Stimulated activated CD4-positive, alpha-beta T cell treated with anti-CD3 and anti-CD28 coated beads, Interleukin-2, amount 100 ng/mL, for 48 hours (primary cell): ENCODE measurements at places on chromosomes 16 and 17.

GRCh38 chr16:80971819-80972218 lies 34.9 kb downstream of the CMC2 start:
- DNase-seq, result no peak

GRCh38 chr17:60315650-60316049 lies 76.3 kb downstream of the USP32 start:
- no peak for DNase-seq

DNA sequence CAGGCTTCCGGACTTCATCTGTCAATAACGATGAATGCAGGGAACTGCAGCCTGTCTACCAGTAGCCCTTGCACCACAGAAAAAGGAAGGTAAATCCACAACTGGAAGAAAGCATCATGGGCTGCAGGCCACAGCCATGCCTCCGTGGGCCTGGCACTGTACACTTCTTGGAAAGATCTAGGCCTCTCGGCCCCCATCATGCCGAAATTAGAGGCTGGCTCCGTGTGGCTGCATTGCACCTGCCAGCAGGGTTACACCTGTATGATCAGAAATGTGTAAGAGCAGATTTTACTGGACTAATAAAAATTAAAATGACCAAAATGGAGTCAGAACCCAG lies 52.2 kb downstream of the SDK2 start:
- DNase-seq, result no peak

DNA sequence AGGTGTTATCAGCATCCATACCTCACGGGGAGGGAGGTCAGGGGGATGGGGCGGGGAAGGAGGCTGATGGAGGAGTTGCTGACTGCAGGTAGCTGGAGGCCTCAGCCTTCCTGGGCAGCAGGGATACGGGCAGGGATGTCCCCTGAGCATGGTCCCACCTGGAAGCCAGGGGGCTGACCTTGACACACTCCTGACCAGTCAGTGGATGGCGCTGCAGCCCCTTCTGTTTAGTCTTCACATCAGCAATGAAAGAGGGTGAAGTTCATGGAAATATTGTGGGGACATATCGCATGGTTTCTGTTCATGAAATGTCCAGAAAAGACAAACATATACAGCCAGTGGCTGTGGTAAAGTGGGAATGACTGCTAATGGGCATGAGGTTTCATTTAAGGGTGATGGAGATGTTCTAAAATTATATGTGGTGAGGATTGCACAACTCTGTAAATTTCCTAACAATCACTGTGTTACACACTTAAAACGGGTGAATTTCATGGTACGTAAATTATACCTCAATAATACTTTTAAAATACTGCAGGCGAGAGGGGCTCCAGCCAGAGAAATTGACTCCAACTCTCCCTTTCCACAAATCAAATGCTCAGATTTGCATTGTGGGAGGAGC lies 489.6 kb downstream of the CDH13 start:
- DNase-seq, result no peak

GRCh38 chr17:75487351-75488070 lies 27.8 kb downstream of the CASKIN2 start:
- peak; percentile 15 for DNase-seq

DNA sequence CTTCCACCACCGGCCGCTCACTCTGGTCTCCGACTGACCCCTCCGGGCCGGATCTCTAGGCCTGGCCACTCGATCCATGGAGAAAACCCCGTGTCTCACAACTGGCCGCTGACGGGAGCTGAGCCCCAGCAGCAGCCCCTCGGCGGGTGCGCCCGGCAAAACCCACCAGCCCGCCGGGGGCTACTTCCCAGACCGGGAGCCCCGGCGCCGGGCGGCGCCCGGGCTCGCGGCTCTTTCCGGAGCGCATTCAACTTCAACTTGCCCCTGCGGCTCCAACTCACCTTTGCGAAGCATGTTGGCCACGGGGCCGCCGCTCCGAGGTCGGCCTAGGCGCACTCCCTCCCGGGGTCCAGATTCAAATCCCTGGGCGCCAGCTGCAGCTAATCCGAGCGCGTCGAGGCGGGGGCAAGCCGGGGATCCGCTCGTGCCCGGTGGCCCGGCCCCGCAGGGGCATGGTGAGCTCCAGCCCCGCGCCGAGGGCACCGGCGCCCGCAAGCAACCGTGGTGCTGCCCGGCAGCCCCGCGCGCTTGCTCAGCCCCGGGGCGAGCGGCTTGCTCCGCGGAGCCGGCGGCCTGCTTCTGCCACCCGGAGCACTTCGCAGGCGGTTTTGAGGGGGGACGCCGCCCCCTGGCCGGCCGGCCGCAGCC lies 438 bp downstream of the RTN4RL1 start:
- no peak for DNase-seq

GRCh38 chr16:29860218-29860617 lies 2.8 kb downstream of the CDIPT start:
- no peak for DNase-seq

GRCh38 chr17:17577373-17577772 lies 14.1 kb downstream of the PEMT start:
- DNase-seq, result no peak

- DNase-seq, result no peak
Observed at GRCh38 chr17:64787921-64788271, 125.8 kb upstream of the SMURF2 start.

- DNase-seq, result no peak
Observed at GRCh38 chr17:74080656-74081582, 122.6 kb upstream of the RPL38 start.

GRCh38 chr16:83926726-83927397 lies 26.2 kb upstream of the OSGIN1 start:
- DNase-seq, result peak; percentile 76

- DNase-seq, result no peak
Observed at GRCh38 chr17:69534235-69534621, 119.7 kb downstream of the MAP2K6 start.

- no peak for DNase-seq
Observed at GRCh38 chr17:71824671-71825070, 296.1 kb upstream of the SOX9 start.

DNA sequence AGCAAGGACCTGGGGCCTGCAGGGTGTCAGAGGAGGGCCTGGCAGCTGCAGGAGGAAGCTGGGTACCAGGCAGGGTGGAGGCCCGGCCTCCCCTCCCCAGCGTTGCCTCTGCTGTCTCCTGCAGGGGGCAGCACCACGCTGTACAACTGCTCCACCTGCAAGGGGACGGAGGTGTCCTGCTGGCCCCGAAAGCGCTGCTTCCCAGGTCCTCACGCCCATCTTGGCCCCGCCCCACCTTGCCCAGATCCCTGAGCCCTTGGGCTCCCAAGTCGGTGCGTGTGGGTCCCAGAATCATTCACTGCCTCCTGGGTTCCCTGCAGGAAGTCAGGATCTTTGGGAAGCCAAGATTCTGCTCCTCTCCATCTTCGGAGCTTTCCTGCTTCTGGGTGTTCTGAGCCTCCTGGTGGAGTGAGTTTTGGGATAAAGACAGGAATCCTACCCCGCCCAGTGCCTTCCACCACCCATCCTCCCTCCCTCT lies 1.2 kb downstream of the TMEM95 start:
- peak; percentile 85 for DNase-seq

DNA sequence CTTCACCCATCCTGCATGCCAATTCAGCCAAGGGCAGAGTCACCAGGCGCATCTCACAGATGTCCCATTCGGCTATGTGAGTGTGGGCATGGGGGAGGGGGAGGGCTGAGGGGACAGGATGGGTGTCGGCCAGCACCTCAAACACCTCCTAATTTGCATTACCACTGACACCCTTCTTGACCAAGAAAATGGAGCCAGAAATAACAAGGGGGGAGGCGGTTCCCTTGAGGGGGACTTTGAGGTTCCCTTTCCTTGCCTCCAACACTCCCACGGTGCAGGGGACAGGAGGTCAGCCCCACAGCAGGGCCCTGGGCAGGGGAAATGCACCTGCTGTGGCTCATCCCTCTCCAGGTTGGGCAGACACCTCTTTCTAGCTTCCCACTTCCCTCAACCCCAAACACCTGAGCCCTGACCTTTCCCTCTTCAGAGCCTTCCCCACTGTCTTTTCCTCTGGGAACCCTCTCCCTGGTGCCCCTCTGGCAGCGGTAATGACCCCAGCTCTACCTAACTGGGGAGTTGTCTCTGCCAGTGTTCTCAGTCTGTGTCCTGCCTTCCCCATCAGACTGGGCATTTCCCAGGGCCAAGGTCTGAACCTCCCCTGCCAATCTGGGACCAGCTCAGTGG lies 18.2 kb upstream of the TBX21 start:
- DNase-seq, result no peak

DNA sequence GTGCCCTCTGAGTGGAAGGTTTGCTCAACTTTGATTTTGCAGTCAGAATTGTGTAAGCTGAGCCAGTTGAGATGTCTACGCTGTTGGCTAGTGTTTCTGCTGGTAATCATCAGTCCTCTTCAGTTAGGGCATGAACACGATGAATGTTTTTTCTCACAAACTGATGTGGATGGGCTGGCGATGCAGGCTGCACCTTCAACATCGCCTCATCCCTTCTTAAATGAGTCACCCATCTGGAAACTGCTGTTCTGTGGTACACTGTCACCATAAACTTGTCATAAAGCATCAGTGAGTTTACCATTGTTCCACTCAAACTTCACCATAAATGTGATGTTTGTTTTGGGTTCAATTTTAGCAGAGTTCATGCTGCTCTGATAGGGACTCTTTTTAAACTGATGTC lies 8.4 kb downstream of the C16orf95 start:
- DNase-seq, result no peak

GRCh38 chr17:17414341-17414805 lies 62.4 kb upstream of the MED9 start:
- DNase-seq, result no peak

DNA sequence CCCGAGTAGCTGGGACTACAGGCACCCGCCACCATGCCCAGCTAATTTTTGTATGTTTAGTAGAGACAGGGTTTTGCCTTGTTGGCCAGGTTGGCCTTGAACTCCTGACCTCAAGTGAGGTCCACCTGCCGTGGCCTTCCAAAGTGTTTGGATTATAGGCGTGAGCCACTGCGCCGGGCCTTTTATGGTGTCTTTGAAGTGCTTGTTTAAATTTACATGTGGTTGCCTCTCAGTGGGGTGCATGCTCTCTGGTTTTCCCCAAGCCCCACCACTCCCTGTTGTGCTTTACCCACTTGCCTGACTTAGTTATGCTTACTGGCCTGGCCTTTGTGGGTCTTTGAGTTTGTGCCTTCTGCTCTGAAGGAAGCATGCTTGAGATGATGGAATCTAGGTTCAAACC lies 132.0 kb downstream of the PRKCB start:
- no peak for DNase-seq

GRCh38 chr16:11407047-11407982 lies 62.1 kb downstream of the RMI2 start:
- peak; percentile 70 for DNase-seq

DNA sequence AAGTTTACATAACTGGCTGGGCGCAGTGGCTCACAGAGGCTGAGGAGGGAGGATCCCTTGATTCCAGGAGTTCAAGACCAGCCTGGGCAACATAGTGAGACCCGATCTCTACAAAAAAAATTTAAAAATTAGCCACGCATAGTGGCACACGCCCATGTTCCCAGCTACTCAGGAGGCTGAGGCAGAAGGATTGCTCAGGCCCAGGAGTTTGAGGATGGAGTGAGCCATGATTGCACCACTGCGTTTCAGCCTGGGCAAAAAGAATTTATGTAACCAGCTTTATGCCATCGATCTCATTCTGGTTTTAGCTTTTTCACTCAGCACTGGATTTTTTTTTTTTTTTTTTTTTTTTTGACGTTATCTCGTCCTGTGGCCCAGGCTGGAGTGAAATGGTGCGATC lies 9.1 kb upstream of the CD300E start:
- DNase-seq, result no peak

DNA sequence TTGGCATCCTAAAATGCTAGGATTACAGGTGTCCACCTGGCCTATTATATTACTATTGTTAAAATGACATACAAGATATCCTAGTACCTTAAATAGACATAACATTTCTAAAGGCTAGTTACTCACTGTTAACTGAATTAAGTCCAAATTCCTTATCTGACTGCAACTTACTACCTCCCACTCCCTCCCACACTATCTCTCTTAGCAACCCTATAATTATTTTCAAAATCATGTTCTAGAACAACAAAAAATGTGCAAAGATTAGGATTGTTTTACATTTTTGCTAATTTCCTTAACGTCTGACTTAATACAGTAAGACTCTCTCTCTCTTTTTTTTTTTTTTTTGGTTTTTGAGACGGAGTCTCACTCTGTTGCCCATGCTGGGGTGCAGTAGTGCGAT lies 2.2 kb upstream of the ATF7IP2 start:
- no peak for DNase-seq

DNA sequence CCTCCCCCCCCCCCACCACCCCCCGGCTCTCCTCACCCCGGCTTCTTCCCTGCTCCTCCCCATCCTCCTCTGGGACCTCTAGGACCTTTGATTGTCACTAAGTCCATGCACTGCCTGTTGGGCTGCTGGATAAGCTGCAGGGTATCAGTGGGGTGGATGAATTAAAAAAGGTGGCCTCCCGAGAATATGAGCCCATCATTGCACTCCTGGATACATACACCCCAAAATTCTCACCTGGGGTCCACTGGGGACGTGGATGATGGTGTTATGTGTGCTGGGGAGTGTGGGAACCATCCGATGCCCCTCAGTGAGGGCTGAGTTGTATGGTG lies 88.8 kb downstream of the IRF8 start:
- DNase-seq, result no peak

DNA sequence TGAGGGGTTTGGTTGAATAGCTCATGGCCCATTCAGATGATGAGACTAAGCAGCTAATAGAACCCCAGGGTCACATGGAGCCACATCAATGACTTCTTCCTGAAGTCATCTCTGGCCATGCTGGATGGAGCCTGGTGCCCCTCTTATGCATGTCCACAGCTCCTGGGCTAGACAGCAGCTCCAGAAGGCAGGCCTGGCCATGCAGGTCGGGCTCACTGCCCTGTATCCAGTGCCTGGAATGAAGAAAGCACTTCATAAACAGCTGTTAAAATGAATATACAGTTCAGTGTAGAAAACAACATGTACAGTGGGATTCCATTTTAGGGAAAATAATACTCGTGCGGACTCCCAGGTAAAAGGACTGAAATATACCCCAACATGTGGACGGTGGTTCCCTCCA lies 73.9 kb downstream of the GNAO1 start:
- no peak for DNase-seq

- DNase-seq, result no peak
Observed at GRCh38 chr16:14310519-14310991, 239.4 kb downstream of the MRTFB start.

- DNase-seq, result no peak
Observed at GRCh38 chr16:58399718-58400633, 7.7 kb downstream of the GINS3 start.

- no peak for DNase-seq
Observed at GRCh38 chr17:72603420-72604242, 482.8 kb downstream of the SOX9 start.

DNA sequence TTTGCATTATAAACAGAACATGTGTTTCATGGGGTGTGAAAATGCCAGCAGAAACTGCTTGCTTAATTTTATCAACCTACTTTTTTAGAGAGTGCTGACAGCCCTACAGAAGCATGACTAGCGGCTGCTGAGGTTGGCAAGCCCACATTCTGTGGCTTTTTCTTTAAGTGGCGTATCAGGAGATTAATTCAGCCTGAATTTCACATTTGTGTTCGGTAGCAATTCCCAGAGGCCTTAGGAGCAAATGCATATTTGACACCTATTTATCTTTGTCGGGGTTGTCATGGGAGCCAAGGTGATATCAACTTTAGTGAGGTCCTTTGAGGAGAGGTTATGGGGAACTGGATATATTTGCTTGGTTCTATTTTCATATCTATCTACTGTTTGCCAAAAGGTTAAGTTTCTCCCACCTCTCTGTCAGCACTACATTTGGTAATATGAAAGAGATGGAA lies 140.9 kb downstream of the KCNJ2 start:
- no peak for DNase-seq

GRCh38 chr17:81371910-81372760 lies 23.1 kb upstream of the BAHCC1 start:
- no peak for DNase-seq
